ENCODE measurements at places on chromosomes 7 and 10.
A peak's percentile ranks its signal among the peaks of the same experiment; 100 is the strongest.

GRCh38 chr10:46550795-46551700, 5.4 kb downstream of the GPRIN2 start:
- no peak for DNase-seq

DNA sequence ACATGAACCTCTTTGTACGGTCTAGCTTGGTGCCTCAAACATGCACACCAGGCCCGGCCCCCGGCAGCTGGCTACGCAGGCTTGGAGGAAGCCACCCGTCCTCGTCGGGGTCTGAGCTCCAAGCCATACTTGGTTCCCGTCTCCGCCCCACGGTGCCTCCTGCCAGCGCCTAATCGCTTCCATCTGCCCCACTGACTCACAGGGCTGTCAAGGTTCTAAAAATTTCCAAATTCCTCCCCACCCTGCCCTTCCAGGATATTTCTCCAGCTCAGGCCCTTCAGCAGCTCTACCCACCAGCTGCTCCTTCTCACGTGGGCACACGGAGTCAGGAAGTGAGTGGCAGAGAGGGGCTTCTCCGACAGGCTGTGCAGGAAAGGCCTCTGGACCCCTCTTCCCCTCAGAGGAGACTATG, 38.8 kb downstream of the TMEM270 start:
- no peak for DNase-seq

GRCh38 chr7:137838706-137839315, 8.0 kb downstream of the DGKI start:
- no peak for DNase-seq

DNA sequence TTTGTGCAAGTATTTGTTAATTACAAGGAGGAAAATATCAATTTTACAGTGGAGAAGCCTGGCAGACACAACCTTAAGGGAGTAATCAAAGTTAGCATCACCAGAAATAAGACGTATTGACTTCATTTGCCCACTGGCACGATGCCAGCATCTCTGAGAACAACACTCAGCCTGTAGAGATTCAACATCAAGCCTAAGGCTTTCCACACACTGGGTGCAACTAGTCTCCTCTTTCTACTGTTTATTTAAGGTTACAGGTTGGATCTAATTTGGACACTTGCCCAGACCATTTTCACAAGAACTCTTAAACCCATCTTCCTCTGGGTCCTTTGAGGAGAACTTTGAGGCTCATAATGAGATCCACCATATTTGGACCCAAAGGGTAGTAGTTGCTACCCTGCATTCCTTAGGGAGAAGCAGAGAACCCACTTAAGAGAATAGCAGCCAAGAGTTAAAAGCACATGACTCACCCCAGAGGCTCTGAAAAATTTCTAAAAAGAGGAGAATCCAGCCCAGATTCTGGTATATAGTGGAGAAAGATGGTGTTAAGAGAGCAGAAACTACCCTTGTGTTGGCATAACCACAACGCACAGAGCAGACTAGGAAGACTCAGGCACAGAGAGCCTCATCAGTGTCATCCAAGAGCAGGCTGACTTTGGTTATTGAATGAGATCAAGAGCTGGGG, 97.3 kb downstream of the CCDC71L start:
- no peak for DNase-seq

DNA sequence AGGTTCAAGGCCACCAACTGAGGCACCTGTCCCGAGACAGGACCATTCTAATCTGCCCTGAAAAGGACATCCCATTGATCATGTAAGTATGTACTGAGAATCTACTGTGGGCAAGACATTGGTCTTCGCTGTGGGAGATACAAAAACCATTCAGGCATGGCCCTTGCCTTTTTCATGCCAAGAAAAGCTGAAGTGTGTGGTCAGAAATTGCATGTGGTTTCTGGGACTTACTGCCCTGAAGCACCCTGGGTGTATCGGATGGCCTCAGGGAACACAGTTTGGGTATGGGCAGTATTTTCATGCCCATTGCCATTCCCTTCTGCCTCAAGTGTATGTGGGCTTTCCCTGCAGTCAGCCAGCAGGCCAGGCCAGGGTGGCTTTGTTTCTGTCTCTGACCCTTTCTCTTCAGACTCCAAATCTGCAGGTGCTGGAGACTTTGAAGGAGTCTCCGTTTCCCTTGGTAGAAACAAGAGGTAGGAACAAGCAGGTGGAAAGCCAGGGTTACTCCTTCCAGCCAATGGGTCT, 285.7 kb downstream of the ZEB1 start:
- no peak for DNase-seq

GRCh38 chr10:20776384-20777118, 120.6 kb downstream of the NEBL start:
- no peak for DNase-seq

DNA sequence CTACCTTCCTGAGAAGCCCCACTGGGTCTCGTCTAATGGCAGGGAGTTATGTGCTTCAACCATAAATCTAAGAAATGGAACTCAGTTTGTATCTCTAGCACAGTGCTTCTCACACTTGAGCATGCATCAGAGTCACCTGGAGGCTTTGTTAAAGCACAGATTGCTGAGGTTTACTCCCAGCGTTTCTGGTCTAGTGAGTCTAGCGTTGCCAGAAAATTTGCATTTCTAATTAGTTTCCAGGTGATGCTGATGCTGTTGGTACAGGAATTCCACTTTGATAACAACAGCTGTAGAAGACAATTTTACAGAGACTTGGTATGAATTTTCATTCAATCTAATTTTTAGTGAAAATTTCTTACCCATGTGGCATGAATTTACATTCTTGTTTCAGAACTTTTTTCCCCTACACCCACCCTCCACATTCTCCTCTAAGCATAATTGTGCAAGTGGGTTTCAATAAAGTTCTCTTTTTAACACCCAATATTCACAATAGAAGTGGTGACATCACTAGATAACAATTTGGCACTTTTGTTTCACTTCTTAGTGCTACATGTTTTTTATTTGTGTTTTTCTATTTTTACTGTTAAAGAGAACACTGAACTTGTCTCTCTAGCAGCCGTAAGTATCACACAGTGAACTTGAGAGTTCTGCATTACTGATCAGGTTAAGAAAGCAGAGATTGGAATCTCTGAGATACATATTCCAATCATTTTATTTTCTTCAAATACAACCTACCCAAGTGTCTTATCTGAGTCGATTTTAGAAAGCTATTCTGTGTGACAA, 48.4 kb upstream of the BET1 start:
- no peak for DNase-seq

DNA sequence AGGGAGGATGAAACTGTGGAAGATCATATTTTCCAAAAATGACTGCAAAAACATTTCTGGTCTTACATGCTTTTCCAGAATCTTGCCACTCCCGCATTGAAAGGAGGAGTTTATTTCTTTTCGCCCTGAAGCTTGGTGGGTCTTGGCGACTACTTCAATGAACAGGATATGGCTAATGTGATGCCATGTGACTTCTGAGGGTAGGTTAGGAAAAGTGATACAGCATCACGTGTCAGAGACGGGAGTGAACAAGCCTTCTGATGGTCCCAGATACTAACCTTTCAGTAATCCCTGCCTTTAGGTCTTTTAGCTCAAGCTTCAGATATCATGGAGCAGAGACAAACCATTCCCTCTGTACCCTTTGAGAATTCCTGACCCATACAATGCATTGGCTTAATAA, 192.2 kb upstream of the HPS1 start:
- DNase-seq: no peak

GRCh38 chr7:7495171-7495570, 40.5 kb downstream of the COL28A1 start:
- no peak for DNase-seq

- no peak for DNase-seq
Observed at GRCh38 chr10:24825551-24825950, 101.9 kb upstream of the ARHGAP21 start.

- DNase-seq: no peak
Observed at GRCh38 chr7:137506031-137506430, 162.5 kb upstream of the PTN start.

GRCh38 chr7:34451923-34452322, 206.1 kb upstream of the NPSR1 start:
- no peak for DNase-seq

GRCh38 chr10:126006906-126007305, 110.5 kb downstream of the FANK1 start:
- DNase-seq: no peak

- no peak for DNase-seq
Observed at GRCh38 chr10:8214587-8214986, 160.1 kb downstream of the GATA3 start.

DNA sequence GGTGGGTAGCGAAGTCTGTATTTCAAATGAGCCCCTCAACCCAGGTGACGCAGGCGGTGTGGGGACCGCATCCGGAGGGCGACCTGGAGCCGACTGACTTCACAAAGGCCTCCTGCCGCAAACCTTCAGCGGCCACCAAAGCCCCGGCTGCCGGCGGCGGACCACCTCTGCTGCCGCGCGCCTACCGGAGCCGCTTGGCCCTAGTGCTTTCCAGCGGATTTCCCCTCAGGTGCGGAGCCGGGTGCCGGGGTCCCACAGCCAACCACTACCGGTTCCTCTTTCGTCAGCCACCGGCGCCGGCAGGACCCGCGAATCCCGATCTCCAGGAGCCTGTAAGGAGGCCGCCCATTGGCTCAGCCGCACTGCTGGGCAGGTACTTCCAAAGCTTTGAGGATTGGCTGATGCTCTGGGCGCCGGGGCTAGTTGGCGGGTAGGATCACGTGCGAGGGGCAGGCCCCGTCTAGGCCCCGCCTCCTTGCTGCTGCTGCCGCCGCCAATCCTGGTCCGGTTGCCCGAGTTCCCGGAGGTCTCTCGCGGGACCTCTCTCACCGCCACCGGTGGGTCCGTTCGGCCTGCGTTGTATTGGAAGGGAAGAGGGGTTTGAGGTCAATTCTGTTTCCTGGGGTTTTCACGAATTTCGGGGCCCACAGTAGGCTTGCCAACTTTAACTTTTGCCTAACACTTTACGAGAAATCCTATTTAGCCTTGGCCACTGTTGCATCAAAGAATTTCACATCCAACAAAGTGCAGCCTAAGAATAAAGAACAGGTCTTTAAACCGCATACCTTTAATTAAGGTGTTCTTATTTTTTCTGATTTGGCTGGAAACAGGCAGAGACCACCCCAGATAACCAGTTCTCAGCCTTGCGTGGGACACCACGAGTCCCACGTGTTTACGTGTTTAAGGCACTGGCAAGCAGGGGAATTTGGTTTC, at the start of gene GSTO2:
Gene GSTO2 (plus strand): TSS at position 472 of the 933 bp plus-strand sequence. CDS start 5,732 bp downstream, outside the sequence.
- DNase-seq: peak; percentile 98

GRCh38 chr7:80053124-80053523, 81.5 kb upstream of the GNAI1 start:
- no peak for DNase-seq

DNA sequence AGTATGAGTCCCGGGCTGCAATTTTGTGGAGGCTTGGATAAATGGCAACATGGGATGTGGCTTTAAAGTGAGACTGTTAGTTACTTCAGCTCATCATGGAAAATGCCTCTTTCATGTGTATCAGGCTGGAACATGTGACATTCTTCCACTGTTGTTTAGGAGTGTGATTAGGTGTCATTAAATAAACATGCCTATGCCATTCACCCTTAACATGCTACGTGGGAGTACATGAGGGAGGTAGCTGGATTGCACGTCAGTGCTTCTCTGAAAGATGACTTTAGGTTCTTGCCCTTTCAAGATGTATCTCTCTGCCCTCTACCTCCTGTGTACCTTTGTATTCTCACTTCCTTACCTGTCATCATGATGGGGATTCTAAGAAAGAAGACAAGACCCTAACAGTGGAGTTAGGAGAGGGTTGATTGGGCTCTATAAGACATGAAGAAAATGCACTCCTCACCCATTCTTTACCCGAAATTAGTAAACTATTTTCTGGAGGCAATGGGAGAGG, 8.9 kb downstream of the AKR1E2 start:
- no peak for DNase-seq

- DNase-seq: peak; percentile 83
Observed at GRCh38 chr7:150448789-150449147, 1.7 kb upstream of the GIMAP8 start.

GRCh38 chr10:5478694-5479305, 20.6 kb downstream of the CALML5 start:
- no peak for DNase-seq

DNA sequence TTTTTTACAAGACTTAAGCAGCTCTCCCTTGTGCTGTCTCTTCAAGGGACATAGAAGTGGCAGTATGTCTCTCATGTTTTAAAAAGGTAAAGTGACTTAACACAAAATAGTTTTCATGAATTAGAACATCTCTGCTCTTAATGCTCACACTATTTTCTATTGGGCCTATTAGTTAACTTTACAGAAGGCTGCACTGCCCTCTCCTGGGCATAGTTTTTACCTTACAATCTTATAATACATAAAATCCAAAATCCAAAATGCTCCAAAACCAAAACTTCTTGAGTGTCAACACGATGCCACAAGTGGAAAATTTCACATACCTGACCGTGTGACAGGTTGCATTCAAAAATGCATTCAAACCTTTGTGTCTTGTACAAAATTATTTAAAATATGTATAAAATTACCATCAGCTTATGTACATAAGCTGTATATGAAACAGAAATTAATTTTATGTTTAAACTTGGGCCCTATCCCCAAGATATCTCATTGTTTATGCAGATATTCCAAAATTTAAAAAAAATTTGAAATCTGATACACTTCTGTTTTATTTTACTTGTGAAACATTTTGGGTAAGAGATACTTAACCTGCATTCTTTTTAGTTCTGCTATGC, 25.8 kb downstream of the TES start:
- DNase-seq: peak; percentile 57

- no peak for DNase-seq
Observed at GRCh38 chr10:107913317-107914294, 749.1 kb upstream of the SORCS1 start.

DNA sequence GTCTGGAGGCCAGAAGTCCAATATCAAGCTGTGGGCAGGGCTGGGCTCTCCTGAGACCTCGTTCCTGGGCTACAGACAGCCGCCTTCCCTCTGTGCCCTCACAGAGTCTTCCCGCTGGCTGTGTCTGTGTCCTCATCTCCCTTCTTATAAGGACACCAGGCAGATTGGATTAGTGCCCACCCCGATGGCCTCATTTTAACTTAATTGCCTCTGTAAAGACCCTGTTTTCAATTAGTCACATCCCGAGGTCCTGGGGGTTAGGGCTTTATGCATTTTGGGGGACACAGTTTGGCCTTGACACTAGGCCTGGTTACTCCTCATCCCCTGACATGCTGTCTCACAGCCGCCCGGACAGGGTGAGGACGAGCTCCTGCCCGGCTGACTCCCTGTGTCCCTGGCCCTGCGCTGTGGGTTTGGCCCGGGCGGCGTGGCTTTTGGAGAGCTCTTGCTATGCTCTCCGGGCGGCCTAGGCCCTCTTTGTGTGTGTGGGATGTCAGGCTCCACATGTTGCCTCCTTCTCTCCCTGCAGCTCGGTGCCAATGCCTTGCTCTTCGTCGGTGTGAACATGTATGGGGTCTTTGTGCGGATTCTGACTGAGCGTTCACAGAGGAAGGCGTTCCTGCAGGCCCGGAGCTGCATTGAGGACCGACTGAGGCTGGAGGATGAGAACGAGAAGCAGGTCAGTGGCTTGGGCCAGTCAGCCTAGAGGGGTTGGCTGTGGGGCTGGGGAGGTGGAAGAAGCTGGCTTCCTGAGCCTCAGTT, 18.2 kb downstream of the ADCY1 start:
- no peak for DNase-seq

DNA sequence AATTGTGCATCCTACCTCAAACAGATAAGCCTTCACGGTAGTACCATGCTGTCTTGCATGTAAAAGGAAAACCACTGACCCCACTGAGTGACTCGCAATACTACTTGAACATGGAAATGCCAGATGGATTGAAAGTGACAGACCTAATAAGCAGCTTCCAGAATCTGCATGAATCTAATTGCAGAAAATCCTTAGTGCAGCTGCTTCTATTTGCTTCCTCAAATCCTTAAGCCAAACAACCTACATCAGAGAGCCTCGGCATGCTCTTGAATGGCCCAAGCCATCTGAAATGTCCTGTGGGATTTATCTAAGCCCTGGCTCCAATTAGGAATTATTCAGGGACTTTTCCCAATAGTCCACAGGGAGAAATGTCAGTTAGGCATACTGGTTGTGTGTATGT, 509.5 kb upstream of the CELF2 start:
- no peak for DNase-seq
